Activated T-helper 2 cell treated with anti-CD3 and anti-CD28 coated beads, Interferon-gamma antibody, Interleukin-2, Interleukin-4, amounts not matched to agents 10 μg/mL and 5 μg/mL and 100 μg/mL, durations not matched to agents 14 hours and 24 hours and 36 hours (primary cell): ENCODE measurements at places on chromosomes 2 and 18. TPM values are rescaled to one million over a fixed set of nuclear protein-coding genes. Genes with fewer than 3 reads are reported as not detected.

DNA sequence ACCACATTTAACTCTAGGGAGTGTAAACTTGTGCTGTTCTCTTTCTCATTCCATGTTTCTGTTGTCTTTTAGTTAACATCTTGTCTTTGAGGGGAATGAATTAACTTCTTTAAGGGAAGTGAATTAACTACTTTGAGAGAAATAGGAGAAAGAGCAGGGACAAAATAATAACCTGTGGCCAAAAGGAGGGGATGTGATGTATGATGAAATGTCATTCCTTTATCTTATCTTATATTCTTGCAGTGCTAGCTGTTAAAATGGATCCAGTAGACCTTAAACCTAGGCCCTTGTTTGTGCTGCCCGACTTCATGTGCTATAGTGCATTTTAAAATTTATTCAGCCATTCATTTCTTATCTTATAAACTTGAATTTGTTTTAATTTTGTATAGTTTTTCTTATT lies 18.4 kb downstream of the ABI2 start:
- no peak for DNase-seq
- H3K4me3 ChIP-seq = no peak overlapping the region
- H3K27me3 ChIP-seq = no peaks in the 10 kb centered on the region

DNA sequence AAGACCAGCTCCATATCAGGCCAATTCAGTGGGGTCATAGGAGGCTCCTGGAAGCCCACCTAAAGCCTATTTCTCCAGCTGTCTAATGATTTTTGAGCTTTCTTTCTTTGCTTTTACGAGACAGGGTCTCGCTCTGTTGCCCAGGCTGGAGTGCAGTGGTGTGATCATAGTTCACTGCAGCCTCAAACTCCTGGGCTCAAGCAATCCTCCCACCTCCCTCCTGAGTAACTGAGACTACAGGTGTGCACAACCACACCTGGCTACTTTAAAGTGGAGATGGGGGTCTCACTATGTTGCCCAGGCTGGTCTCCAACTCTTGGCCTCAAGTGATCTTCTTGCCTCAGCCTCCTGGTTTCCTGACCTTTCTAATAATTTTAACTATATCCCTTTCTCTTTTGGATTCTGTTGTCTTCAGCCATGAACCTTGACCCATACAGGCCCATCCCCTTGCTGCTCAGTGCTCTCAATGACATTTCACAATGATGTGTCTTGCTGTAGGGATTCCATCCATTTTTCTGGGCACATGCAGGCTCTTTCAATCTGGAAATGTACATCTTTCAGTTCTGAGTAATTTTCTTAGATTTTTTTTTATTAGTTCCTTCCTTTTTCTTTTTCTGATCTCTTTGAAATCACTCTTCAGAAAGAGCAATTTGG lies 29.7 kb downstream of the GNLY start:
- peaks cover 25% of the 10 kb centered on the region for H3K27me3 ChIP-seq
- no peak overlapping the region for H3K4me3 ChIP-seq
- peaks cover under 1% of the 10 kb centered on the region for H3K4me1 ChIP-seq
- no peak for DNase-seq

- H3K27ac ChIP-seq = no peak overlapping the region
- H3K27me3 ChIP-seq = no peaks in the 10 kb centered on the region
- DNase-seq = no peak
- H3K36me3 ChIP-seq = no peaks in the 10 kb centered on the region
- no peaks in the 10 kb centered on the region for H3K4me1 ChIP-seq
- H3K4me3 ChIP-seq = no peak overlapping the region
Measured at GRCh38 chr2:23700627-23701026, 226.3 kb downstream of the ATAD2B start.

- H3K4me1 ChIP-seq = peaks cover 47% of the 10 kb centered on the region
- no peak overlapping the region for H3K4me3 ChIP-seq
- no peaks in the 10 kb centered on the region for H3K36me3 ChIP-seq
- peak overlapping the region; percentile 97 for H3K27ac ChIP-seq
- no peaks in the 10 kb centered on the region for H3K27me3 ChIP-seq
Measured at GRCh38 chr2:136384531-136385303, 266.8 kb upstream of the CXCR4 start.

GRCh38 chr2:85953476-85953875 lies 64.7 kb upstream of the ST3GAL5 start:
- no peak for DNase-seq
- no peaks in the 10 kb centered on the region for H3K36me3 ChIP-seq
- H3K4me1 ChIP-seq = peaks cover 12% of the 10 kb centered on the region
- H3K4me3 ChIP-seq = no peak overlapping the region

DNA sequence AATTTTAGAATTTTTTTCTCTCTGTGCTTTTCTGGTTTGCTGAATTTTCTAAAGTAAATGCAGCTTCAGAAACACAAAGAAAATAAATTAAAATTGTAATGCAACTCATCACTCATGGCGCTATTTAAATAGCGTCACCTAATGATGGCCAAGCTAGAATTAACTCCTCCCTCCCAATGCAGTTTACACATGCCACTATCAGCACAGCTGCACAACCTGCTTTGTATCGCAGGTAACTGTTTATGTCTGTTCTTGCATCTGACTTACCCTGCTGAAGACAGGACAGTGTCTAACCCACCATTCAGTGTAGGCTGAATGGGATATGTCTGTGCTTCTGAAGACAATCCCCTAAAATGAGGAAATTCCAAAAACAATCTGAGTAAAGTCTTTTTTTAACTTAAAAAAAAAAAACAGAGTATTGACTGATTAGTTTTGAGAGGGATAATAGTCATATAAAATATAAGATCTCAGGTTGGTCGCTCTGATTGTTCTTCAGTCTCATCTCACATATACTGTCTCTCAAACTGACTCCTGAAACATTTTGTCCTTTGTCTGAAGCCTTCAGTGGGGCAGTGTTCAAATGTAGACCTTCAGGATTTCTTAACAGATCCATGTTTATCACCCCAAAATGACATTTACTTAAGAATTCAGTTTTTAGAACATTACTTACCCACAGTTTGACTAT lies 271.4 kb downstream of the ZEB2 start:
- H3K27me3 ChIP-seq = no peaks in the 10 kb centered on the region
- H3K4me3 ChIP-seq = no peak overlapping the region
- no peak for DNase-seq
- peaks cover 36% of the 10 kb centered on the region for H3K4me1 ChIP-seq
- H3K27ac ChIP-seq = peak overlapping the region; percentile 83
- H3K36me3 ChIP-seq = peaks cover 42% of the 10 kb centered on the region

DNA sequence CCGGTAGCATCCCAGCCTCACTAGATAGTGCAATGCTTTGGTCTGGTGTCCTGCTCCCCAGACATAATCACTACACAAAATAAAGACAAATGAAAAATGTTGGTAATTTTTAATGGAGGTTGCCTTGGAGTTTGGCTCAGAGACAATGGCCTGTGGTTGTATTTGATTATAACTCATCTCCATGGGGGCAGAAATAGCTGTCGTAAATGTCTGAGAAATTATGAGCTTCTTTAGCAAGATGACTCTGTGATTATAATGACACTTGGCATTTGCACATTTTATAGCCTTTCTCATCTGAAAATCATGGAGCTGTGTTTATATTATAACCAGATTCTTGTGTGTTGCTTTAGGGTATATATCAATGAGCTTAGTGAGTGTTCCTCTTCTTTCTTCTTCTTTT lies 1779.7 kb upstream of the CELF4 start:
- no peaks in the 10 kb centered on the region for H3K27me3 ChIP-seq
- no peak overlapping the region for H3K27ac ChIP-seq
- no peaks in the 10 kb centered on the region for H3K4me1 ChIP-seq
- no peaks in the 10 kb centered on the region for H3K36me3 ChIP-seq

DNA sequence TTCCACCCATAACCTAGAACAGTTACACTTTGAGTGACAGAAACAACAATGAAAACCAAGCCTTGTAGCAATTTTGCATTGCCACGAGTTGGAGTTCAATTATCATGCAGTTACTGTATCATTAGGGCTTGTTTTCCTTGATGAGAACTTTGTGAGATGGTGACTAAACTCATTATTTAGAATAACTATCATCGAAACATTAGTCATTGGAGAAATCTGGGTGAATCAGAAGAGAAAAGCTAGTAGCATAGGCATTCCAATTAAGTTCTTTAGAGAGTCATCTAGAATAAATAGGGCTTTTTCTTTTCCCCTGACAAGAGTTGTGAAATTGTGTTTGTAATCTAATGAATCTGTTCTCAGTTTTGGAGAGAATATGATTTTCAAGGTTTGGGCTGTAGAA lies 122.8 kb upstream of the DOCK10 start:
- DNase-seq = no peak
- no peak overlapping the region for H3K27ac ChIP-seq
- no peak overlapping the region for H3K4me3 ChIP-seq
- H3K27me3 ChIP-seq = peaks cover 17% of the 10 kb centered on the region

DNA sequence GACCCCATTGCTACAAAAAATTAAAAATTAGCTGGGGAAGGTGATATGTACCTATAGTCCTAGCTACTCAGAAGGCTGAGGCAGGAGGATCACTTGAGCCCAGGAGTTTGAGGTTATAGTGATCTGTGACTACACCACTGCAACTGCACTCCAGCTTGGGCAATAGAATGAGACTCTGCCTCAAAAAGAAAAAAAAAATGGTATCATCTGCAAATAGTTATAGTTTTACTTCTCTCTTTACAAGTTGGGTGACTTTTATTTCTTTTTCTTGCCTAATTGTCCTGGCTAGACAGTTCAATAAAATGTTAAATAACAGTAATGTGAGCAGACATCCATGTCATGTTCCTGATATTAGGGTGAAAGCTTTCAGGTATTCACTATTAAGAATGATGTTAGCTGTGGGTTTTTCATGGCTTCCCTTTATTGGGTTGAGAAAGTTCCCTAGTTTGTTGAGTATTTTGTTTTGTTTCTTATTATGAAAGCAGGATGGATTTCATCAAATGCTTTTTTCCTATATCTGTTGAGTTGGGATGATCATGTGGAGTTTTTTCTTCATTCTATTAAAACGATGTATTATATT lies 24.9 kb upstream of the ACOXL start:
- H3K4me1 ChIP-seq = no peaks in the 10 kb centered on the region
- H3K27me3 ChIP-seq = peaks cover 67% of the 10 kb centered on the region

- DNase-seq = no peak
- H3K4me1 ChIP-seq = peaks cover 35% of the 10 kb centered on the region
- peak overlapping the region; percentile 87 for H3K4me3 ChIP-seq
- H3K27ac ChIP-seq = peak overlapping the region; percentile 96
- no peaks in the 10 kb centered on the region for H3K27me3 ChIP-seq
Measured at GRCh38 chr2:28390746-28391563, 1.7 kb upstream of the FOSL2 start.

DNA sequence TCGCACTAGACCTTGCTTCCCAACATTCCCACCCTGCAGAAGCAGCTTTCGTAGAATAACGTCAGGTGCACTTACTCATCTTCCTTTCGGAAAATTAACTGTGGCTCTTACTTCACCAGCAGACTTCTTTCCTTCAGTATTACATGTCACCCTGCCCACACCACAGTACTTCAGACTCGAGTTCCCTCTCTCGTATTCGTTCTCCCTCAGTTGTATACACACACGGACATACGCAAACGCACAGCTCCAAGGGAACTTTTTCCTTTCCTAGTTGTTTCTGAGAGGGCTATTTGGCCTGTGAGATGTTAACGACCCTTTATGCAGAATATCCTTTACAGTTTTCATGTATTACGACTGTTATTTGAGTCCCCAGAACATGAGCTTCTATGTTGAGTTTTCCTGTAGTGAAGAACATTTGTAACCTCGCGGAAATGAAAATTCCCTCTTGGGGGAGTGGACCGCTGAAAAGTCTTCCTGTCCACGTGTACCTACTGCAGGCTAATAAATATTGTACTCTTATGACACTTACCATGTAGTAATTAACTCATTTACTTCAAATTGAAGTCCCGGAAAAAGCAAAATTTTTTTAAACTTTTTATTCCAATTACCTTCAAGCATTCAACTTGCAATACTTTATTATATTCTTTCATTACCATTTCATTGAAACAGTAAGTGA lies 908 bp downstream of the ERLEC1 start:
- peaks cover 38% of the 10 kb centered on the region for H3K4me1 ChIP-seq
- H3K27me3 ChIP-seq = no peaks in the 10 kb centered on the region
- H3K36me3 ChIP-seq = peaks cover 22% of the 10 kb centered on the region
- peak overlapping the region; percentile 97 for H3K27ac ChIP-seq
- DNase-seq = no peak

Gene ZNF516
- 1.2 and 1.9 TPM in 2 replicates for total RNA-seq

Gene SERPINB4
- total RNA-seq = not detected in 2 replicates

Gene TXNL1
- total RNA-seq = 95.1 and 96.3 TPM in 2 replicates

Gene C2orf66
- 0.25 TPM in 2 replicates for total RNA-seq
